Fibroblast of skin of right biceps (primary cell): ENCODE measurements at places on chromosomes 12 and 14.

- peak; percentile 30 for DNase-seq
Measured at GRCh38 chr14:90871605-90872233, 55.5 kb upstream of the TTC7B start.

GRCh38 chr12:131905630-131906091 lies 11.2 kb downstream of the ULK1 start:
- DNase-seq: no peak

DNA sequence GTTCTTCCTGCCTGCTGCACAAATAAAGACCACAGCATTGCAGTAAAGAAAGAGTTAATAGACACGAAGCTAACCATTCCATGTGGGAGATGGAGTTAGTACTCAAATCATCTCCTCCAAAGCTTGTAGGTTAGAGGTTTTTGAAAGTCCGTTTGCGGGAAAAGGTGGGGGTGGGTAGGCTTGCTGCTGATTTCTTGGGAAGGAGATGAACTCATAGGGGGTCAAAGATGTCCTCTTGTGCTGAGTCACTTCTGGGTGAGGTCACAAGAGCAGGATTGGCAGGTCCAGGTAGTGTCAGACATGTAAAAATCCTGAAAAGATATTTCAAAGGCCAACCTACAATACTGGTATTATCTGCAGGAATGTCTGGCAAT lies 66.4 kb downstream of the PTHLH start:
- peak; percentile 16 for DNase-seq

DNA sequence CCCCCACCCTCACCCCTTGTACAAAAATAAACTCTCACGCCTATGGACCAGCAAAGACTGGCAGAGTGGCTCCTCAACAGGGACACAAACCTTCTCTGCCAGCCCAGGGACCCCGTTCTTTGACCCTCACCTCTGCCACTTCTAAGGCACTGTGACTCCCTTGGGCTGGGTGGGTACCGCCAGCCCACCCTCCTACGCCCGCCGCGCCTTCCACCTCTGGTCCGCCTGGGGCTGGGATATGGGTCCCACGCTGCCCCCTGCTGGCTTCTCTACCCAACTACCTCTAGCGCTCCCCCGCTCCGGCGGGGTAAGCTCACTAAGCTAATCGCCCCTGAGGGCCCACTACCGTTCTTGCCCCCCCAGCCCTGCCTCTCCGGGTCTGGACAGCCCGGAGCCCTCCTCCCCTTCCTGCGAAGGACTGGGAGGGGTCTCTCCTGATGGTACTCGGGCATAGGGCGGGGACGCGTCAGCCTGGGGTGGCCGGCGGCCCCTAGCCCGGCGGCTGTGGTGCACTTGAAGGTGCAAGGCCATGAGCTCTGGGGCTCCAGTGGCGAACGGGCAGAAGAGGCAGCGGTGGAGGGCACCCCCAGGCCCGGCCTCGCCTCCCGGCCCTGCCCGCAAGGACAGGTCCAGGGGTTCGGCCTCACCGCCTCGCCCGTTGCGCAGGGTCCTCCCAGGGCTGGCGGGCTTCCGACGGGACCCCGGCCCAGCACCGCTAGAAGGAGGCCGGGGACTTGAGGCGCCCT lies 8.1 kb downstream of the ZNF219 start:
- DNase-seq: no peak

GRCh38 chr12:623865-624372 lies 39.3 kb downstream of the NINJ2 start:
- DNase-seq: no peak

DNA sequence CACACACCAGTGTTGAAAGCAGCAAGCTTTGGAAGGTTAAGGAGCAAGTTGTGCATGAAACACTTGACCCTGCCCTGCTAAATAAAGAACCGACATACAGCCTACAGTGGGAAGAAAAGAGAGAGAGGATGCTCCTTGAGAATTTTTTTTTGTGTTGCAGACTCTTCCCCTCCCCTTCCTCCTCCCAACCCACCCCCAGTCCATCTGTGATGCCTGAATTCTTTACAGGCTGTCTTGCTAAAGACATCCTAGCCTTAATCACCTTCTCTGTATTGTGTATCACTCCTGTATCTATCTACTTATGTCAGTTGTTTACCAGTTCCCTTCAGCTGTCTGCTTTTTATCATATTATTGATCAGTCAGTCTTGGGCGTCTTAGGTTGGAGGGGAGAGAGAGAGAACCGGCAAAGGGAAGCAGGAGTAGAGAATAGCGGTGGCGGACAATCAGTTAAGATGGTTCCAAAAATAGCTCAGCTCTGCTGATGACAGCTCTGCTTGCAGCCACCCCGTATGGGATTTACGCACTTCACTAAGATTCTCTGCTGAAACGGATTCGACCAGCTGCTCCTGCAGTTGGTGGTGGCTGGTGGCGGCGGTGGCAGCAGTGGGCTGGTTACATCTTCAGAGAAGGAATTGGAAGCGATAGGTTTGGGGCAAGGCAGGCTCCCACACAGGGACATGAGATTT lies 664.7 kb downstream of the NRXN3 start:
- no peak for DNase-seq

GRCh38 chr14:30064454-30064853 lies 136.8 kb upstream of the PRKD1 start:
- DNase-seq: no peak

GRCh38 chr14:75752907-75753594 lies 92.0 kb downstream of the TTLL5 start:
- DNase-seq: peak; percentile 56

GRCh38 chr12:121060149-121061001 lies 21.3 kb upstream of the OASL start:
- peak; percentile 40 for DNase-seq

- DNase-seq: no peak
Measured at GRCh38 chr12:23197266-23197665, 572.3 kb downstream of the ETNK1 start.

DNA sequence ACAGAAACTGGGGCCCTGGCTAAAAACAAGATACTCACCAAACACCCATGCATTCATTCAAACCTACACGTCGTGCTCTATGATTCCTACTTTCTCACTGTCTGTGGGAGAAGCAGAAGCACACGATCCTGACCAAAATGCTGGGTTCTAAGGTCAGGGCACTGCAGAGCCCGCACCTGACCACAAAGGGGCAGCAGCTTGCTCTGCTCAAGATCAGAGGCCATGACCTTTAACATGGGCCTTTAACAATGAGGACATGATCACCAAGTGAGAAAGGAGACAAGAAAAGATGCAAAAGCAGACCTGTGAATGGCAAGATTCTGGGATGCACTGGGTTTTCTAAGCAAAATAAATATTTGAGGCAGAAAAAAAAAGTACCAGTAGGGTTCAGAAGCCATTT lies 40.1 kb upstream of the VPS33A start:
- DNase-seq: no peak

- peak; percentile 89 for DNase-seq
Measured at GRCh38 chr14:58166005-58166983, 14.3 kb upstream of the ARMH4 start.

GRCh38 chr14:22487401-22487800 lies 101.6 kb downstream of the DAD1 start:
- no peak for DNase-seq

GRCh38 chr12:68784015-68784414 lies 24.0 kb upstream of the MDM2 start:
- no peak for DNase-seq

GRCh38 chr12:108046135-108046534 lies 83.0 kb upstream of the WSCD2 start:
- no peak for DNase-seq

GRCh38 chr12:43105426-43105981 lies 446.5 kb downstream of the ADAMTS20 start:
- DNase-seq: no peak

DNA sequence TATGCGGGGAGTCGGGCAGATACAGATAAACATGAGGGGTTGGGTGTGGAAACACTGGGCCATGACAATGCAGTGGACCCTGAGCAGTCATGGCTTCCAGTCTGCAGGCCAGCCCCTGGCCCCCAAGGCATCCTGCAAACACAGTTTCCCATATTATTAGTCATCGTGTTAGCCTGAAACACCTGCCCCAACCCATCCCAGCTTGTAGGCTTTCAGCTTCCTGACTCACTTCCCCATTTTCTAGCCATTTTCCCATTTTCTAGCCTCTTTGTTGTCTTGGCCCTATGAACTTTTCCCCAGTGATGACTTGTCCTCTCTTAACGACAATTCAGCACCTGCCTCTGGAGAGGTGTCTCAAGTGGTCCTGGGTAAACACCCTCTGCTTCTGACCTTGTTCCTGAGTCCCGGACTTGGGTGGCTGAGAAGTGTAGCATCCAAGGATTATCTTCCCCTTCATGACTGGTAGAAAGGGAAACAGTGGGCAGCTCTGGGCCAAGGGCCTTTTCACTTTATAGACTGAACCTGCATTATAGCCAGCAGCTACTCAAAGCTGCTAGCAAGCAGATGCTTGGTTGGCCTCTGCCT lies 4.3 kb upstream of the PGF start:
- DNase-seq: no peak

GRCh38 chr14:46322730-46323403 lies 328.7 kb downstream of the RPL10L start:
- no peak for DNase-seq

GRCh38 chr14:40003773-40004172 lies 571.5 kb upstream of the FBXO33 start:
- DNase-seq: no peak

DNA sequence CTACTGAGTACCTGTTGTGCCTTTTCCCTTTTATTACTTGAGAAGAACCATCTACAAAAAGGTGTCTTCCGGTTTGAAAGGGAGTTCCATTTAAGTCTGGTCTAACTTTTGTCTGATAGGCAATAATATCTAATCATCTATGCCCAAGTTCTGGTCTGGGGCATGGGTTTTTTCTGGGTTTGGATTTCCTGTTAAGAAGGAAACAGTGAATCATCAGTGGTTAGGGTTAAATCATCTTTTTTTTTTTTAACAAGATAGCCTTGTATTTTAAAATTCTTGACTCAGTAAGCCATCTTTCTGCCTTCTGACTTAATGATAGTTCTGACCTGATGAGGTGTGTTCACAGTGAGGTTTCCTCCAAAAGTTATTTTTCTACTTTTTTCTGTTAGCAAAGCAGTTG lies 29.3 kb upstream of the CPNE8 start:
- no peak for DNase-seq

DNA sequence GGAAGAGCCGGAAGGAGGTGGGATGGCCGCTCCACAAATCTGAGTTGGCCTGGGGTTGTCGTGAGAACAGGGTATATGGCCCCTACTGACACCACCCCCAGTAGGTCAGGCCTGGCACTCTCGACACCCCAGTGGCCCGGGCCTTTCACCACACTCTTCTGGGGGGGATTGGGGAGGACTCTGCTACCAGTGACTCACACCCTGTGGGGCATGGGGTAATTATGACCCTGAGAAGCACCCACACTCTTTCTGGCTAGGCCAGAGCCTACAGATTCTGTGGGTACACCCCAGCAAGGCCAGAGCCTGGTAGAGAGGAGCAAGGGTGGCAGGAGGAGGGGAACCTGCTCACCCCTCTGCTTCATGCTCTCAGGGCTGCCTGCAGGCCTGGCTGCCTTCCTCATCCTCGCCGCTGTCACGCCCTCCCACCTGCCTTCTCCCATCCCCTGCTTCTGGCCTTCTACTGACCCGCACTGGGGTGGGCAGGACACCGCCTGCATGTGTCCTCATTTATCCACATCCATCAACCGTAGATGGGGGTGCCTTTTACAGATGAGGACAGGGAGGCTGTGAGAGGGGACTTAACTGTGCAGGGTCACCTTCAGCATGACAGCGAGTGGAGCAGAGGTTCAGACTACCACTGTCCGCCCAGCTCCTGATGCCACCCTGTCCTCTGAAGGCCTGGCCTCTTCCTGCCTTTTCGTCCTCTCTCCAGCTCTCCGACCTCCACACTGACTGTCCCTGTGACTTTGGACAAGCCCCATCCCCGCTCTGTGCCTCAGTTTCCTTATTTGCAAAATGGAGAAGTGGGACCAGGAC lies 18.4 kb downstream of the ASB2 start:
- no peak for DNase-seq

GRCh38 chr12:8057839-8058238 lies 8.3 kb downstream of the C3AR1 start:
- peak; percentile 56 for DNase-seq

DNA sequence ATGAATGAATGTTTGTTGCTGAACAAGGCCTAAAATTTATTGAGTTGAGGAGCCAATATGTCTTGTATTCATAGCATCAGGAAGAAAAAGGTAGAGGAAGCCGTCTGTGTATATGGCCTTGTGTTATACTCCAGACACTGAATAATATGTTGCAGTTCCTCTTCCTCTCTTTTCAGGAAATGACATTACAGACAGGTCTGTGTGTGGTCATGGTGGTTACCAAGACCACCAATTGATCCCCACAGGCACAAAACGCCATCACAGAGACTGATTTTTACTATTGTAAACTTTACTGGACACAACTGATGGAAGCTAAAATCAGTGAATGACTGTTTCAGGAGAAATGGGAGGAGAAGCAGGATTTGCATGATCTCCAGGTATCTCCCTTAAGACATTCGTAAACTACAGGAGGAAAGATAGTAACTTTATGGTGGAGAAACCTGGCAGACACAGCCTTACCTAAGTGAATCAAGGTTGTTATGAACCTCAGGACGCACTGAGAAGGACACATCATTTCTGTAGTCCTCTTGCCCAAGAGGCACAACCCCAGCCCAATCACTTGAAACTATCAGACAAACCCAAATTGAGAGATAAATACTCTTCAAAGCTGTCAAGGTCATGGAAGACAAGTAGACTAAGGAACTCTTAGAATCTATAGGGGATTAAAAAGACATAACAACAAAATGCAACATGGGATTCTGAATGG lies 334.1 kb upstream of the RGS6 start:
- no peak for DNase-seq

DNA sequence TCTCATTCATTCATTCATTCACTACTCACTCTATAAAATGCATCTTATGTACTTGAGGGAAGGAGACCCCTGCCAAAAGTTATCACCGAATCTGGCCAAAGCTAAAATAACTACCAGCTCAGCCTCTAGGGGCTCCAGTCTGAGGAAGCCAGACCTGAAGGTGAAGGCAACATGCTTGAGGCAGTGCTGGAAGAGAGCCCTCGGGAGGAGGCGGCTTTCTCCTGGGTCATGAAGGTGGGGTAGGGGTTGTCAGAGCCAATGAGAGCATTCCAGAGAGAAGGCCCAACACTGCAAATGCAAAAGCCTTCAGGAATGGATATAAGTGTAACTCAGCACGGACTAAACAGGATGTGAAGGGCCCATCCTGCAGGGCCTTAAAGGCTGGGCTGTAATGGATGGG lies 62.4 kb downstream of the GSC start:
- no peak for DNase-seq

DNA sequence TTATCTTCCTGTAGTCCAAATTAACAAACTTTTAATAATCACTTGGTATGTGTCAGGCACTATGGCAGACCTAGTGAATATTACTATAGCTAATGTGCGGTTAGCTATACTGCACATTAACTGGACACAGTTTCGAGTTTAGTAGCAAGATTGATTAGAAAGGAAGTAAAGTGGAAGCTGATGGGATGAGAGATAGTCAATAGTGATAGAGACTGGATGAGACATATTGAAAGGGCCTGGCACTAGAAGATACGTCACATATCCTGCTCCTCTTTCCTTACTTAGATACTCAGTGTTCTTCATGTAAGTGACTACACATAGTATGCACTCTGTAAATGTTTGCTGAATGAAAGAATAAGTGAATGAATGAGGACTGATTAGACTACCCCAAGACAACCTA lies 5.5 kb downstream of the TBK1 start:
- no peak for DNase-seq
